Activated T-helper 1 cell treated with anti-CD3 and anti-CD28 coated beads, Interleukin-12 subunit alpha, Interleukin-12 subunit beta, Interleukin-2, Interleukin-4 antibody, amounts not matched to agents 30 ng/mL and 10 ng/mL and 1 ng/mL, durations not matched to agents 14 hours and 24 hours and 36 hours (primary cell): ENCODE measurements at places on chromosomes 6 and 20.

- DNase-seq: no peak
Measured at GRCh38 chr6:107968081-107968480, 10.1 kb upstream of the SEC63 start.

DNA sequence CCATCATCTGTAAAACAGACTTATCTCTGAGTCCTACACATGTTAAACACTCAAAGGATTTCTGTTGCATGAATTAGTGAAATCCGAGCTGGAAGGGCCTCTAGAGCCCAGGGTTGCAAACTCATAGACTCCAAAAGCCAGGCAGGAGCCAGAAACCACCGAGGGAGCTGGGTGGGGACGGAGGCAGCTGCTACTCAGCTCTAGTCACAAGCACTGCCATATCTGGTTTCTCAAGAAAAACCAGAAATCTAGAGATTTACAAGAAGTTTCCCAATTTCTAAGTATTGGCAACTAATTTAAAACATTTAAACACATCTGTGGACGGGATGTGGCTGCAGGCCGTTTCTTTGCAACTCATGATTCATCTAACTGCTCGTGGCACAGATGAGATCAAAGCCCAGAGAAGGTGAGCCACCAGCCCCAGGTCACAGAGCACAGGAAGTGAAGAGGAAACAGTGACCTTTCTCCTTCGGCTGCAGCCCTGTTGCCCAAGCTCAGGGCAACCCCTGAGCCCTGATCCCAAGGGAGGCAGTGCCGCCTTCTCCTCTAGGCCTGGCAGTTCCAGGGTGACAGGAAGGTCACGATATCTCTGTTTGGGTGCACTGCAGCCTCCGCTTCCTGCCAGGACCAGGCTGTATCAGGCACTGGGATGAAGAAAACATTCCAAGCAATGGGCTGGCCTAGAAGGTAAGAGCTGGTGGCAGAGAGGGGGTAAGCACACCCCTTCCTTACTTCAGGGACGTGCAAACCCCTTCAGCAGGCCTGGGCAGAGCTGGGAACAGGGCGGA, 26.4 kb upstream of the PTGIS start:
- peak; percentile 76 for DNase-seq

- DNase-seq: no peak
Measured at GRCh38 chr6:21185861-21186478, 407.6 kb upstream of the SOX4 start.

GRCh38 chr6:32178547-32179440, 589 bp downstream of the RNF5 start:
- DNase-seq: no peak

- DNase-seq: no peak
Measured at GRCh38 chr6:166104107-166104506, 63.5 kb downstream of the TBXT start.

GRCh38 chr6:106106276-106107042, 20.3 kb downstream of the PRDM1 start:
- DNase-seq: no peak

- DNase-seq: no peak
Measured at GRCh38 chr6:28205879-28206278, 19.2 kb upstream of the ZSCAN9 start.

- no peak for DNase-seq
Measured at GRCh38 chr20:60427516-60427915, 469.3 kb downstream of the CDH26 start.

- DNase-seq: no peak
Measured at GRCh38 chr20:46523696-46524328, 10.5 kb upstream of the ZNF334 start.

GRCh38 chr6:161462148-161462547, 188.3 kb upstream of the AGPAT4 start:
- no peak for DNase-seq

DNA sequence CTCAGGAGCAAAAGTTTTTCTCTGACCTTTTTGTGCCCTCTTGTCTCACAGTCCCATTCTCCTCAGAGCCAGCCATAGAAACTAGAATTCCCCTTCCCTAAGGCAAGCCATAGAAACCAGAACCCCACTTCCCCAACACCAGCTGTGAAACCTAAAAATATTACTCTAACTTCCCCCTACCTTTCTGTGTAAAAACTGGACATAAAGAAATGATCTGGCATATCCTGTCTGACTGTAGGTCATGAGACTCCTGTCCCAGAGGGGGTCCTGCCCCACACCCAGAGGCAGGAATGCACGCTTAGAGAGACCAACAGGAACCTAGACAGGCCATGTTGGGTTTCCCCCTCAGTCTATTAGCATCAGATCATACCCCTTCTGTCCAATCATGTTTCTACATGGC, 140.6 kb upstream of the SLC22A16 start:
- no peak for DNase-seq

DNA sequence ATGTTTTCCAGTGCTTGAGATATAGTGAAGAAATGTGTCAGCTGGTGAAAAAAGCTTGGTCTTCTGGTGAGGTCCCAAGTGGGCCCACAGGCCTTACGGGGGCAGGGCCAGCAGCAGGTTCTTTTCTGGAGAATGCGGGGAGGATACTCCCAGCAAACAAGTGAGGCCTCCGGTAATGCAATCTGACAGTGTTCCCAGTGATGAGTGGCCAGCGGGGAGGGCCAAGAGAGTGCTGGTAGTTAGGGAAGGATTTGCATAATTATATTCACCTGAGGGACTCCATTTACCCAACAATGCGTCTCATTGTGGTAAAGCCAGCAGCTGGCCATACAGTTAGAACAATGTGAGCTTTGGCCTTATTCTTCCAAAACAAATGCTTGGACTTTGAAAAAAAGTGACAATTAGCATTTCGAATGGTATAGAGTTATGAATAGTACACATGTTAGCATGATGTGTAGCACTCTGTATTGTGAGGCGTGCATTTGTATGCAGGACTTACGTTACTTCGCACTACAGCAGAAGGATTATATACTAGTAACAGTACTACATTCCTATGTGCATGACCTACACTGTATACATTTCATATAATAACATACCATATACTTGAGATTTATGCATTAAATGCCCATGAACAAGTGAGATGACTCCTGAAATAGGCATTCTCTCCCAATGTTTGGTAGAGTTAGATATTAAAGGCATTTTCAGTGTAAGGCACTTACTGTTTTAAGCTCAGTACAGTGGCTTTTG, 69.8 kb downstream of the MYB start:
- DNase-seq: no peak

DNA sequence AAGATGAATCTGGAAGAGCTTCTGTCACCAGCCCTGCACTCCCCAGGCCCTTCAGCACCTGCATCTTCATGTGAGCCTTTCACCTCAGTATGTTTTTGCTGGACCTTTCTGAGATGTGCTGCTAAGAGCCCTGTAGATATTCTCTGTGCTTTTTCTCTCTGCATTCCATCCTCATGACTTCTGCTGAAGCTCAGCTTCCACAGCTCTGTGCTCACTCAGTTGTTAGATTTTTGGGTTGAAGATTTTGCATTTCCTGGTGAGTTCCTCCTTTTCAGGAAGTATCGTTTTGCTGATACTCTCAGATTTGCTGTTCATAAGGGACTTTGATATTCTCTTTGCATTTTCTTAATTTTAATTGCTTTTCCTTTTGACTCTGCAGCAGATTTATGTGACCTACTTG, 18.3 kb downstream of the KIAA1586 start:
- DNase-seq: no peak

- DNase-seq: no peak
Measured at GRCh38 chr20:51815383-51816076, 13.2 kb upstream of the SALL4 start.

- no peak for DNase-seq
Measured at GRCh38 chr20:2691127-2691526, 1.5 kb upstream of the EBF4 start.

DNA sequence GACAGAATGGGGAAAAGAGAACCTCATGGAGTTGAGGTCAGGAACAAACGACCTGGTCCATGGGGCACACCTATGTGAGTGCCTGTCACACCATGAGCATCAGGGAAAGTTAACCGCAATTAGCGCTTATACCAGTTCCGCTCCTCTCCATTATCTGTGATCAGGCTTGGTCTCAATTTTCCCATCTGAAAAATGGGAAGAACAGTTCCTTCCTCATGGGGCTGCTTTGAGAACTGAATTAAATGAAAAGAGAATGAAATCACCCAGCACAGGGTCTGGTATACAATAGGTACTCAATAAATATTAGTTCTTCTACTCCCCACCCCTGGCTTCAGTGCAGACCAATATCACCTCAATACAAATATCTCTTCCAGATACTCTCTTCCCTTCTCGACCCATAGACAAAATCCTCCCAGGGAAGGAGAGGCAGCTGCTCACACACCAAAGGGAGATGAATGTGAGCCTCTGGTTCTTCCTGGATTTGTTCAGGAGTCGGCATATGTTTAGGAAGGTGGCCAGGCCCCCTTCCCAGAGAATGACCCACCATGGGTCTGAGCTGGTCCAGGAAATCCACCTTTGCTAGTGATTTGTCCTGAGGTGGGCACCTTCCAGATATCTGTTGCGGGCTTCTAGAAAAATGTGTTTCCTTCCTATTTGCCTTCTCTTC, 2.4 kb upstream of the PTGIS start:
- no peak for DNase-seq

DNA sequence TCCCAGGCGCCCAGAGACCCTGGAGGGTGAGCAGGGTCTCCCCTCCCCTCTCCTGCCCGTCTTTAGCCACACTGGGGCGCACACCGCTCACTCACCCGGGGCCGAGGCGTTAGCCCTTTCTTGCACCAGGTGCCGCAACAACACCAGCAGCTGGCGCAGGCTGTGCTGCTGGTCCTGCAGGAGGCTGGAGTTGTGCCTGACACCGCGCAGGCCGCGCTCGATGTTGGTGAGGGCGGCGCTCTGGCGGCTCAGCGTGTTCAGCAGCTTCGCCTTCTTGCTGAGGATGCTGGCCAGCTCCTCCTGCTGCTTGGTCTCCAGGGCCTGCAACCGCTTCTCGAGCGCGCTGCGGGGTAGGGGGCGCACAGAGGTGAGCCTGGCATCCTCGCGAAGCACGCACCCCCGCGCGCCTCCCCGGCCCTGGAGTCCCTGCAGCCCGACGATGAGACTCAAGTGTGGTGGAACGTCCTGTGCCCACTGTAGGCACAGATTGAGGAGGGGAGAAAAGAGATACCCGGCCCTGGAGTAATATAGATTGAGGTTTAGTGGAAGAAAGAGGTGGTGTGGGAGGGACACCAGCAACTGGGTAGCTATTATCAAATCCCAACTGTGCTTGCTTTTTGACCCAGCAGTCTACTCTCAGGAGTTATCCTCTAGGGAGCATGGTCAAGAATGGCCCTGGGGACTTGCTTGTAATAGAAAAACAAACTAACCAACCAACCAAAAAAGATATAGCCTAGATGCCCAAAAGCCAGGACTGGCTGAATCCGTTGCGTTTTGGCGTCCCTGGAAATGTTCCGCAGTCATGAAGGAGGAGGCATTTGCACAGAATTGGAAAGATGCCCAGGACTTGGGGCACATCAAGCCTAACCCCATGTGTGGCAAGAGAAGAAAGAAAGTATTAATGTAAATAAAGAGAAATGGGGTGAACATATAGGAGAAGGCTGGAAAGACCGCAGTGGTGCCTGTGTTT, 30.9 kb downstream of the ANGPT4 start:
- no peak for DNase-seq

GRCh38 chr20:25209400-25209799, 13.9 kb downstream of the ENTPD6 start:
- DNase-seq: no peak

DNA sequence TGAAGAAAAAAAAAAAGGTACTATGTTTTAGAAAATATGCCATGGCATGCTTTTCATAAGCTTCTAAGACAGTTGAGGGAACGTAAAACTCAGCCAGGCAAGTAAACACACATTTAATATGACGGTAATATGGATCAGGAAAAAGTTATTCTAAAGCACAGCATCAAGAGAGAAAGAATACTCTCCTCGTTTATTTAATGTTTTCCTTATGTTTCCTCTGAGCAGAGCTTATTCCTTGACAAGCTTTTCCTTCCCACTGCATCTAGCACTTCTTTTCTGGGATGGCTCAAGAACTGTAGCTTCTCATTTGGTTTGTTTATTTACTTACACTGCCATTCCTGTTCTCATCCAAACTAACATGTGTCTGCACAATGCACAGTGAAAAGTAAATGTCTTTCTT, 2.7 kb upstream of the RSPO3 start:
- DNase-seq: no peak

DNA sequence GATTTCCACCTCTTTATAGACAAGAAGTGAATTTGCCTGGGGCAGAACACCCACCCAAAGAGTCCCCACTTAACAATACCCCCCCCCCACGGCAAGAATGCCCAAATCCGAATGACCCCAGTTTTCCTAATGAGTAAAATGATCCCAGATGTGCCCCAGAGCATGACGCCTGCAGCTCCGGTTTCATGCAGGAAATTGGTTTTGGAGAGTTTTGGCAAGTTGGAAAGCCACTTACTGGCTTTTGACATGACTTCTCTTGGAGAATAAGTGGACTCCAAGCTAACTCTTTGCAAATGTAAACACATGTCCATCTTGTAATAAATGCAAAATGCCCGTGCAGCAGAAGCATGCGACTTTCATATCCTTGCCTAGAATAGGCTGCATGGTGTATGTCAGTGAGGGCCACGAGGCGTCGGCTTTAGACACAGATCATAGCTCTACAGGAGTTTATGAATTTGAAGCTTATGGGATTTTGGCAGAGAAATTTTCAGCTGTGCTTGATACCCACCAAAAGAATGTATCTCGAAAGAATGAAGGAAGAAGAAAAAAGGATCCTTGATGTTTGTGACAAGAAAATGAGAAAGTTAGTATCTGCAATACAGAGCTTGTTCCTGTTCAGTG, 24.2 kb downstream of the EDN3 start:
- no peak for DNase-seq

DNA sequence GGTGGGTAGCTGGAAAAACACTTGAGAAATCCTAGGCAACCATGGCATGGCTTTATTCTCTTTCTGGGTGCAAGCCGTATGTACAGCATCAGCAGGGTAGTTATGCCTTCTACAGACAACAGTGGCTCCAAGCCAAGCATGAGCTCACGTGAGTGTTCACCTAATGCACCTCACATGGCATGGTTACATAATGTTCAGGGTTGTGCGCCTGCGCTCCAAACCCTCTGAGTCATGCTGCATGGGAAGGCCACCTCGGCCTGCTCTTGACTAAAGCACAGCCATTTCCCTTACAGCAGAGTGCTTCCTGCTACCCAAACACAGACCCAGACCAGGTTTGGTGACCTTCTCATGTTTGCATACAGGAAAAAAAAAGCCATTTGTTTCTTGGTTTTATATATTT, 96.2 kb downstream of the VIP start:
- DNase-seq: no peak

DNA sequence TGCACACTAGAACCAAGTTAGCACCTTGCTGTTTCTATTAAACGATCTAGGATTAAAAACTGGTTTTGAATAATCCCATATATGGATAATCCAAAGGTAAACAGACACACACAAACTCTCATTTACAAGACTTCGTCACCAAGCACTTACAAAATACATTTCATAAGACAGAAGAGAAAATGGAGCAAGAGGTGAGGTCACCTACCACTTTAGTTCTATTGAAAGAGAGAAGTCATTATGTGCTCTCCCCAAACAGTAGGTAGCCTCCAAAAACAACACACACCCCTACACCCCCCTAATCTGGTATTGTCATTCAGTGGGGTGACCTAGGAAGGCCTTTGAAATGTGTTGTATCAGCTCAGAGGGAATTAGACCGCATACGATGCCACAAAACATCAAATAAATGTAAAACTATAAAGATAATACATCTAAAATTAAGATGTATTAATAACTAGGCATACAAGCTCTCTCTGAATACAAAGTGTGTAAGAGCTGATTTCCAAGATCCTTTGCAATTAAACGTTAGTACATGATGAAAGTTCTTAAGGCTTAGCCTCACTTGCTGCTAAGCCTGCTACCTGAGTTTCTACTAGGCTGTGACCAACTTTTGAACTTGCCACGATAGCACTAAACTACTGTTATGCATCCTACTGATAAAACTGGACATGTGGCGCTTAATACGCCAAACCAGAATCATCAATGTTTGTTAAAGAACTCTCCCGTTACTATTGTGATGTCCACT, 1.6 kb downstream of the SRPK1 start:
- no peak for DNase-seq
